ENCODE measurements at places on chromosomes 7 and 10.

- DNase-seq: no peak
Observed at GRCh38 chr7:157313645-157314044, 23.2 kb upstream of the DNAJB6 start.

DNA sequence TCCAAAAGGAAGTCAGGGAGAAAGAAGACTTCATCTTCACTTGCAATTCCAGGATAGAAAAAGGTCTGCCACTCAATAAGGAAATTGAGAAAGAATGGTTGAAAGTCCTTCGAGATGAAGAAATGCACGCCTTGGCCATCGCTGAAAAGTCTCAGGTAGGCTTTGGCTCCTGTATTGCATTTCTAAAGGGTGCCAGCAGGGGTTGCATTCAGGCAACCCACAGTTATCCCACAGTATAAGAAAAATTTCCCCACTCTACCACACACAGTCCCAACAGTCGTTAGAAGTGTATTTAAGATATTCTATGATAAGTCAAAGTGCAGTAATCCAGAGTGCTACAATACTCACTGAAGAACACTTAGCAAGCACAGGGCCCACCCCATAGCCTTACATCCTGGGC is 93.4 kb upstream of the FGL2 start:
- DNase-seq: no peak

DNA sequence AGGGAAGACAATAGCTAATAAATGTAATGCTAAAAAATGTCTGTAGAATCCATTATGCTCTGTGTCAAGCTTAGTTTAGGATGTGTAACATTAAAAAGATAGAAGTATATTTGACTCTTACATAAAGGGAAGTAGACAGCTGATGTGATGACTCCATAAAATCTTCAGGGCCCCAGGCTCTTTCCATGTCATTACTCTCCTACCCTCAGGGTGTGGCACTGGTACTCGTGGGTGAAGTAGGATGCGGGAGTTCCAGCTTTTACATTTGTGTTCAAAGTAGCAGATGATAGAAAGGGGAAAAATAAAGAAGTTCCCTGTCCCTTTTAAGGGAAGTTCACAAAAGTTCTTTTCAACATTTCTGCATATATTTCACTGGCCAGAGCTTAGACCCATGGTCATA is 157.1 kb downstream of the TSPAN12 start:
- no peak for DNase-seq

- DNase-seq: no peak
Observed at GRCh38 chr7:36154255-36155212, 1.5 kb downstream of the EEPD1 start.

- no peak for DNase-seq
Observed at GRCh38 chr10:86344281-86344680, 22.3 kb downstream of the GRID1 start.

DNA sequence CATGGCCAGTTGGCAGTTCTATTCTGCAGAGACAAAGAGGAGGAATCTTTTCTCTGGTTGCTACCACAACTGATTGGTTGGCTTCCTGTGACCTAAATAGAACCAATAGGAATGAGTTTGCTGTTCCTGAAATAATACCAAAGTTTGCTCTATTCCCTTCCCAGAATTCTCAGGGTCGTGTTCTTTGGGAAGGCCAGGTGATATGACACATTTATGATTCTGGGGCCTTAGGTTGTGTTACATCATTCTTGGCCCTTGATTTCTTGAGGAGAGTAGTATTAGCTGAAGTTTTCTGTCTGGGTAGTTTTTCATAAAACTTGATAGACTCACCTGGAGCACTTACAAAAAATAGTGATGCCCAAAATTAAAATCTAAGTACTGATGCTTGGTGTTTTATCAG is 171.9 kb downstream of the LRRC4 start:
- no peak for DNase-seq

DNA sequence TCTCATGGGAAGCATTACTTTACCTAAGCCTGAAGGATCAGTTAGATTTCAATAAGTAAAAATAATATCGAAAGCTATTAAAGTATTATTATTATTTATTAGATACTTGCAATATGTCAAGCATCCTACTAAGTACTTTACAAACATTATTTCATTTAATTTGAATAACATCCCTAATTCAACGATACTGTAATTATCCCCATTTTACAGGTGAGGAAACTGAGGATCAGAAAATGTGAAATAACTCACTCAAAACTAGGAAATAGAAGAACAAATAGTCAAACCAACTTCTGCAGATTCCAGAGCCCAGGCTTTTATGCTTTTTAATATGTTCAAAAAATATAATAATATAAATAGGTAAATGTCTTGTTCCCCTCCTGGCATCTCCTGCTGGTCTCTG is 10.3 kb upstream of the PDCD4 start:
- no peak for DNase-seq

GRCh38 chr7:157694376-157694665 is 357.5 kb downstream of the DNAJB6 start:
- DNase-seq: no peak

- no peak for DNase-seq
Observed at GRCh38 chr10:28012990-28013515, 14.2 kb upstream of the ODAD2 start.

DNA sequence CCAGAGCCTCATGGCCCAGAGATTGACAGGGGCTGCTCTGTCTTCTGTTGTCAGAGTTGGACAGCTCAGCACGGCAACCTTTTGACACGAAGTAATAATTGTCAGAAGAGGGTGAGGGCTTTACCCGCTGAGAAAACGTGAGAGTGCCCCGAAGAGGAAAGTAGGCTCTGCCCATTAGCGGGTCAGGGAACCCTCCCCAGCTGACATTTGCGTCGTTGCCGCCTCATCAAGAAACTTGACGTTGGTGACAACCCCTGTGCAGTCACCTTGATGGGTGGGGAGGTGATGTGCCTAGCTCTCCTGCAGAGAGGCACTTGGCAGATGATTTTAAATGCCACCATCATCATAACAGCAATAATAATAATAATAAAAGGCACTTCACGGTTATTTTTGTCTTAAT is 202.1 kb downstream of the USP6NL start:
- DNase-seq: no peak

- no peak for DNase-seq
Observed at GRCh38 chr7:30778255-30779025, 7.2 kb downstream of the MINDY4 start.
